ENCODE measurements at places on chromosomes 13 and 19. TPM values are rescaled to one million over a fixed set of nuclear protein-coding genes. Genes with fewer than 3 reads are reported as not detected.

ZNF580 gene
- total RNA-seq, result 41.1 TPM

FXYD1 gene
- not detected for total RNA-seq

ZNF628 gene
- 9.0 TPM for total RNA-seq

CYP2A6 gene
- total RNA-seq, result not detected

PRR22 gene
- total RNA-seq, result 3.6 TPM

Data from endothelial cell of umbilical vein (primary cell).